Lower lobe of right lung (tissue), 2 donors: ENCODE measurements at places on chromosomes 6 and 20. TPM values are rescaled to one million over a fixed set of nuclear protein-coding genes. Genes with fewer than 3 reads are reported as not detected.

DNA sequence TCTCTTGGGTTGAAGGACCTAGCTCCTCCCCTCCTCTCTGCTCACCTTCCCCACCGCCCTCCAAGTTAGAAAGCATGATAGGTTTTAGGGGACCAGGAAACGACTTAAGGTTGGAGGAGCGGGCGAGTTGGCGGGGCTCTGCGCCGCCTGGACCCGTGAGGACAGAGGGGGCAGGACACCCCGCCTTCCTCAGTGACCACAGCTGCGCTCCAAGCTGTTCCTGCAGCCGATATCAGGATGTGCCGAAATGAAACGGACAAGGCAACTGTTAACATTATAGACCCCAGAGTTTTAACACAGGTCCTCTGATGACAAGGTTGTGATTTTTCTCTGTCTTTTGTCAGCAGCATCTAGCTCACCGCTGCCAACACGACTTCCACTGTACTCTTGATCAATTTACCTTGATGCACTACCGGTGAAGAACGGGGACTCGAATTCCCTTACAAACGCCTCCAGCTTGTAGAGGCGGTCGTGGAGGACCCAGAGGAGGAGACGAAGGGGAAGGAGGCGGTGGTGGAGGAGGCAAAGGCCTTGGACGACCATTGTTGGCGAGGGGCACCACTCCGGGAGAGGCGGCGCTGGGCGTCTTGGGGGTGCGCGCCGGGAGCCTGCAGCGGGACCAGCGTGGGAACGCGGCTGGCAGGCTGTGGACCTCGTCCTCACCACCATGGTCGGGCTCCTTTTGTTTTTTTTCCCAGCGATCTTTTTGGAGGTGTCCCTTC, at the start of gene GRM1:
Gene GRM1 (plus strand): TSS at position 212 of the 722 bp plus-strand sequence. CDS start 456 bp downstream, at position 668.
- no peak for DNase-seq

GRCh38 chr6:37204014-37204751, 34.2 kb downstream of the PIM1 start:
- peak; percentile 63 for DNase-seq

- peak; percentile 45 for DNase-seq
These were observed 345.2 kb downstream of the GJA1 start for GRCh38 chr6:121780325-121781321.

GRCh38 chr6:41028561-41029412, 10.2 kb downstream of the UNC5CL start:
- no peak for DNase-seq

The USP49 gene
- total RNA-seq = 3.9 TPM

The PSORS1C1 gene
- total RNA-seq = 10.5 TPM
